ENCODE measurements at places on chromosomes 6 and 20.

DNA sequence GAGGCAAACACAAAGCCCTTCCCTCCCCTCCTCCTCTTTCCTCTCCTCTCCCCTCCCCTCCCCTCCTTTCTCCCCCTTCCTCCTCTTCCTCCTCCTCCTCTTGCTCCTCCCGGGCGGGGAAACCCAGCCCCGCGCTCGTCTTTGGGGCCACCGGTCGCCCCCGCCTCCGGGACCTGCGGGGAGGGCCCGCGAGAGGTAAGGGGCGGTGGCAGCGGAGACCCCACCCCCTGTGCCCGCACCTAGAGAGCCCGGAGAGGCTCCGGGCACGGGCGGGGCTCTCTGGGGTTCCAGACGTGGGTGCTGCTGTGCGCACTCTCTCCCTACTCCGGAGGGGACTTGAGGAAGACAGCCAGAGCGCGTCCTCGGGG is at the start of gene RIN2:
Gene RIN2, plus strand, starts transcription at position 126 of the 368 bp plus-strand sequence. CDS start 131,344 bp downstream, outside the sequence.
- peak; percentile 46 for DNase-seq

- DNase-seq, result no peak
These were observed 219.2 kb upstream of the ZFP64 start for GRCh38 chr20:52410731-52411234.

DNA sequence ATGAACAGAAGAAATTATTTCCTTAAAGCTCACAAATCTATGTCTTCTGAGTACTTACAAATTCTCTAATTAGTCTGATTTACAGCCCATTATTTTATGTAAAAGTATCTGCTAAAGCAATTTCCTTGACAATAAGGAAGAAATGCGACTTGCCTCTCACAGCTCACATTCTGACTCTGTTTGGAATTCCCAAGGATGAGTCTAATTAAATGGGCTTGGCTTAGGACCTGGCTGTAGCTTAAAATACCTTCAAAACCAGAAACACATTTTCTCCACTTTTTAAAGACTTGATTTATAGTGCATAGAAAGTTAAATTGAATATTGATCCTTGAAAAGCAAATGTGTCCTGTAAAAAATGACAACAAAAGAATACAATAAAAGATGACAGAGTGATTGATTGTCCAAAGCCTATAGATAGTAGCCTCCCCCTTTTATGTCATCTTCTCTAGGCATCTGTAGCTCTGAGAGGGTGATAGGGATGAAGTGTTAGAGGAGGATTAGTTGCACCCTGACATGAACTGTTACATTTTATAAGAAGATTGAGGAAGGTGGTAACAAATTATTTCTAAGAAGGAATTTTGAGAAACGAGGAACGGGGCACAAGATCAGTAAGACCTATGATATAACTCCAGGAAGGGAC is 118.9 kb downstream of the MACROD2 start:
- DNase-seq, result no peak

DNA sequence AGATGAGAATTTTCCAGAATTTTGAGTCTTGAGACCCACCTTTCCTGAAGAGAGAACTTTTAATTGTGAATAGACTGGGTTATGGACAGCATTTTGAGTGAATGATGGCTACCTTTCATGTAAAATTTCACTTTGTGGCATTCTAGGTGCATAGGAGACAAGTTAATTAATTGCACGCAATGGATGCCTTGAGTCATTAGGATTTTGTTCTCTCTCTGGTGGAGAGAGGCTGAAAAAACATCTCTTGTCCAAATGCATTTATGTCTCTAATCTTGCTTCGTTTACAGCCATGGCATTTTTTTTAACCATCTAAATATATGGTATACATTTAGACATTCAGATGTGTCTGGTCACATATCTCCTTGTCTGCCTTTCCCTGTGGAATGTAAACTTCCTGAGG is 3.1 kb downstream of the RHAG start:
- DNase-seq, result no peak

- DNase-seq, result no peak
These were observed 133.5 kb downstream of the TAF4 start for GRCh38 chr20:61932199-61932592.

GRCh38 chr20:62052336-62052841 is 13.3 kb downstream of the TAF4 start:
- no peak for DNase-seq

All from hypothalamus (tissue), 51 donors.